NAMALWA (cell line): ENCODE measurements at places on chromosomes 1 and 21.
A peak's percentile ranks its signal among the peaks of the same experiment; 100 is the strongest.

DNA sequence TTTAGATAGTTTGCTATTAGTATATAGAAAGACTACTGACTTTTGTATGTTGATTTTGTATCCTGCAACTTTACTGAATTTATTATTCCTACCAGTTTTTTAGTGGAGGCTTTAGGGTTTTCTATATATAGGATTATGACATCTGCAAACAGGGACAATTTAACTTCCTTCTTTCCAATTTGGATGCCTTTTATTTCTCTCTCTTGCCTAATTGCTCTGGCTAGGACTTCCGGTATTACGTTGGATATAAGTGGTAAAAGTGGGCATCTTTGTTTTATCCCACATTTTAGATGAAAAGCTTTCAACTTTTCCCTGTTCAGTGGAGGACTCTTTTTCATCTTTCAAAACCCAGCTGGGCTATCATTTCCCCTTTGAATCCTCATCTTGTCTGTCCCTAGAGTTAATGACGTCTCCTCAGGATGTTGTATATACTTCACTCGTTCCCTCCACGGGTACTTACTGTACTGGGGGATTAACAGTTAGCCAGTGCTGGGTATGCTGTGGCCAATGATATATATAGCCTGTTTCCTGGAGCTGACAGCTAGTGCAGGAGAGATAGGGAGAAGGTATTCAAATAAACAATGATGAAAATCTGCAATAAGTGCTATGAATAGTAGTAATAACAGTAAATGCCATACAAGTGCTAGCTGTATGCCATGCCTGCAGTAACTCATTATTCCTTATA, 9.8 kb downstream of the ACOT11 start:
- no peak for DNase-seq

DNA sequence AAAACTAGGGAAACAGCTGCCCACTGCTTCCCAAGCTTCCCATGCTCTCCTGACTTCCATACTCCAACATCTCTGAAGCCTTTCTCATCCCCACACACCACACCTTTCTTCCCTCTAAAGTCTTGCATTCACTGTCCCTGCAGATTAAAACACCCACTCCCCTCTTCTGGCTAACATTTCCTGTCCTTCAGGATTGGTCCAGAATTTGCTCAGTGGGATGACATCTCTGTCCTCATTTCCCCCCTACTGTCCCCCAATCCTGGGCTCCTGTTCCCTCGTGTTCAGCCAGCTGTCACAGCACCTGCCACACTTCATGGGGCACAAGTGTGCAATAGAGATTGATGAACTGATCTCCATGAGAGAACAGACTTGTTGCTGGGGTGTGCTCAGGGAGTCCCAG, 82.7 kb downstream of the KCND3 start:
- no peak for DNase-seq

DNA sequence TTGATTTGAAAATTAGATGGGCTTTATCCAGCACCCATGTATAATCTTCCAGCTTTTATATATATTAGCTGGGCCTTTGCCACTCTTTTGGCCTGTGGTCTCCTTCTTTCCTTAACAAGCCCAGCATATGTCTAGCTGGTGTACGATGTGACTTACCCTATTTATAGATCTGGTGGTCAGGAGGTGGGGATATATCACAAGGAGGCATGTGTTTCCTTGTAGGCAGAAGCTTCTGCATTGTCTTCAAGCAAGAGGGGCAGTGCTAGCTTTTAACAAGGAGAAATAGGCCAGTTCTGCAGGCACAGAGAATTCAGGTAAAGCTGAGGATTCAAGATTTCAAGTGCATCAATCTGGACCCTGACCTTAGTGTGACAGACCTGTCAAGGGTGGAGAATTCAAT, 38.0 kb upstream of the DNASE2B start:
- no peak for DNase-seq

- DNase-seq = no peak
Observed at GRCh38 chr1:158035014-158035413, 41.6 kb downstream of the KIRREL1 start.

- no peak for DNase-seq
Observed at GRCh38 chr1:87208931-87209330, 119.7 kb upstream of the LMO4 start.

DNA sequence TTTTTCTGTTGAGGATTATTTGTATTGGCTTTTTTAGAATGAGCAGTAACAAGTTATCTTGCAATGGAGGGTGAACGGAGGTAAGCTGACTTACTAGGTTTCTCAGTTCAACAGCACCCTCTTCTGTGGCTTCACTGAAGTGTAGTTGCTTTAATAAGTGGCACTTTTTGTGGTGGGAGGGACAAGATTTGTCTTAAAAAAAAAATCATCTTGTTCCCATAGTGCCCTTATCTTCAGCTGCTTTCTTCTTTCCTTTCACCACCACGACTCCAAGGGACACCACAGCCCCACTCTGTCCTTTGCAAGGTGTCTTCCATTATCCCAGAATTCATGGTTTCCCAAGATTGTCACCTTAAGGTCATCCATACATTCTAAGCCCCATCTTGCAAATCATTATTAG, 92.9 kb downstream of the PIGK start:
- DNase-seq = peak; percentile 70

DNA sequence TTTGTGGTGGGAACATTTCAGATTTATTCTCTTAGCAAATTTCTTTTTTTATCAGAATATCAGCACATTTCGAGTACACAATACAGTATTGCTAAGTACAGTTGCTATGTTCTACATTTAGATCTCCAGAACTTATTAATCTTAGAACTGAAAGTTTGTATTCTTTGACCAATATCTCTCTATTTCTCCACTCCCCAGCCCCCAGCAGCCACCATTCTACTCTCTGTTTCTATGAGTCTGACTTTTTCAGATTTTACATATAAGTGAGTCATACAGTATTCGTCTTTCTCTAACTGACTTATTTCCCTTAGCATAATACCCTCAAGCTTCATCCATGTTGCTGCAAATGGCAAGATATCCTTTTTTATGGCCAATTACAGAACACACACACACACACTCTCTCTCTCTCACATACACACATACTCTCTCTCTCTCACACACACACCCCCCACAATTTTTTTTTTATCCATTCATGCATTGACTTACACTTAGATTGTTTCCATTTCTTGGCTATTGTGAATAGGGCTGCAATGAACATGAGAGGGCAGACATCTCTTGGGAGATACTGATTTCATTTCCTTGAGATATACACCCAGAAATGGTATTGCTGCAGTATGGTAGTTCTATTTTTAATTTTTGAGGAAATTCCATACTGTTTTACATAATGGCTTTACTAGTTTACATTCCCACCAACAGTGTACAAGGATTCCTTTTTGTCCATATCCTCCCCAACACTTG, 15.7 kb downstream of the RPTN start:
- no peak for DNase-seq

DNA sequence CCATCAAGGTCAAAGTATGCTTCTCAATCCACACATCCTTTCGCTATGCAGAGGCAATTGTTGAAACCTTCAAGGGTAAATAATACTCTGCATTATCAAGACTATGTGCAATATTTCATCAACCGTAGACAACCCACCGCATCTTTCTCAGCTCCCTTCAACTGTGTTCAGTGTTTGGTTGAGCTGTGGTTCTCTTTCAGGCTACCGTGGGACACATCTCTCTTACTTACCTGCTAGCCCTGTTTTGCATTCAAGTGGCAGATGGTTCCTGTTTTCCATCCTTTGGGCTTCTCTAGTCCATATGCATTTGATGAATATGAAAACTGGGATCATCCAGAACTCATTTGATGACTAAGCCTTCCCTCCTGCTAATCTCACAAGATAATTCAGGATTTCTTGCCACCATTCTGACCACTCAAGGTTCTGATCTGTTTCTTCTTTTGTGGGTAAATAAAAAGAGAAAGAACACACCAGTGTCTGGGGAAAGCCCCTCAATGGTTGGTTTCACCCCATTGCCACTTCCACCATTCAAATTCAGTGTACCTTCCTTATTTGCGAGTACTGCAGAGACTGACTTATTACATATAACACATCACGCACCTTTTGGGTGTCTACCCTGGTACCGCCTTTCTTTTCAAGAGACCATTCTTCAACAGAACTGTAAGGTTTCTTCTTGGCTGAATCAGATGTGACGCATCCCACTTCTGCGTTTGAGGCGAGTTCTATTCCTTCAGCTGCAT, 61.7 kb downstream of the BACE2 start:
- peak; percentile 13 for DNase-seq

DNA sequence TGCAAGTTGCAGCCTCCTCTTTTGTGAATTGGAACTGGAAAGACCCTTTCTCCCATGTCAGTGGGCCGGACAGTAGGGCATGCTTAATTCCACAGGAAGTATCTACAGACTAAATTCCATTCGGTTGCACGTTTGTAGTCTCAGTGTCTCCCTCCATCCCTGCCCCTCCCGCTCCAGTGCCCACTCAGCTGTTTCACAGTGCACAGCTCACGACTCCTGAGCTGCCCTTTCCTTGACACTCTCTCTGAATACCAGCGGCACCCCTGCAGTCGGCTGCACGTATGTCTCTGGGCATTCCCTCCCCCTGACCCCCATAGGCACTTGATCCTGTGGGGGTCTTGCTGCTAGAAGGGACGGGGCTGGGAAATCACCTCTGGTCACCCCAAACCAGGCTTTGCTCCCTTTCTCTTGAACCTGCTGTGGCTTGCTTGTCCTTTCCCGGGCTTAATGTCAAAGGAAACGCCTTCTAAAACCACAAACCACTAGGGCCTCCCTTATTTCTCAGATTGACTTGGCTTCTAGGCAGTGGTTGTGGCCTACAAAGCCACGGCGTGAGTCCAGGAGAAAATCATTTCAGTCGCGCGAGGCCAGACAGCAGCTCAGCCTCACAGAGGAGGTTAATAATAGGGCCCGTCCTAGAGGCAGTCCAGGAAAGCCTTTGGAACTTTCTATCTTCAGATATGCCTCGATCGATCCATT, 365.3 kb upstream of the PROX1 start:
- DNase-seq = no peak

DNA sequence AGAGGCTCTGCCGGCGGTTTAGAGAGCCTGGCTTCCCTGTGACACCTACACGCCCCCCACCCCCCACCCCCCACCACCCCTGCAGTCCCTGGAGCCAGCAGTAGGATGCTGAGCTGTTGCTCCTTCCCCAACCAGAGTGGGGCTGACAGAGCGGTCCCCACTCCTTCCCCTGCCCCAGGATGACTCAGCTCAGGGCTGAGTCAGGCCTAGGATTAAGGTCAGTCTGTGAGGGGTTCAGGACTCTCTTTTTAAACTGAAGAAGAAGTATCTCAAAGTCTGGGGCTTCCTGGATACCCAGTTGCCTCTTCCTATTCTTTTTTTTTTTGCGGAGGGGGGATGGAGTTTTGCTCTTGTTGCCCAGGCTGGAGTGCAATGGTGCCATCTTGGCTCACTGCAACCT, 19.1 kb downstream of the DMBX1 start:
- DNase-seq = no peak

- no peak for DNase-seq
Observed at GRCh38 chr1:150968491-150968890, 6.1 kb downstream of the CERS2 start.

GRCh38 chr1:159318784-159319551, 16.8 kb downstream of the FCER1A start:
- no peak for DNase-seq

GRCh38 chr1:228765168-228765946, 30.1 kb downstream of the RHOU start:
- no peak for DNase-seq

DNA sequence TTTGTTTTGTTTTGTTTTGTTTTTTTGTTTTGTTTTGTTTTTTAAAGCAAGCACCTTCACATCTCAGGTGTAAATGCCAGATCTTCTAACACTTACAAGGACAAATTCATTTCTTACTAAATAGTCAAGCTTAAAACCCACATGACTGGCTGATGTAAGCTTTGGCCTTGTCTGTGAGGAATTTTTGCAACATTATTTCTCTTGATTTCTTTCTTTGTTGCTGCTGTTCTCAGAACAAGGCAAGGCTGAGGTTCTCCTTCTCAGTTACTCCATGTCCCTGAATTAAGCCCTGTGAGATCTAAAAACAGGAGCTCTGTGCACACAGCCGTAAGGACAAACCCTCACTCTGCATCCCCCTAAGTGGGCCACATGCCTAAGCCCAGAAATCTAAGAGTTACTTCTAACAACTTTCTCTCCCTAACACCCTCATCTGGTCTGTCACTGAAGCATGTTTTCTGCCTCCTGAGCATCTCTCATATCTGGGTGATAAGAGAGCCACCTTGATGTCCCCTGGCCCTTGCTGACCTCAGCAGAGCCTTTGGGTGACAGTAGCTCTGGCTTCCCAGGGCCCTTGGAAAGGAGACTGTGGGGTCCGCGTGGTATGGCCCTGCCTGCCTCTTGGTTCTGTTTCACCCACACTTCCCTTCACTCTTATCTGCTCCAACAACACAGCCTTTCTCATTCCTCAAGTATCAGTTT, 81.2 kb upstream of the HOOK1 start:
- no peak for DNase-seq

- DNase-seq = no peak
Observed at GRCh38 chr1:109392788-109393616, 4.7 kb downstream of the SORT1 start.
